ENCODE measurements at places on chromosomes 6 and 20. TPM values are rescaled to one million over a fixed set of nuclear protein-coding genes. Genes with fewer than 3 reads are reported as not detected.

NUS1 gene
- 29.4 TPM for total RNA-seq

MMP24 gene
- total RNA-seq = 0.16 TPM

TNF gene
- not detected for total RNA-seq

TTK gene
- 35.9 TPM for total RNA-seq

PRSS35 gene
- total RNA-seq = 3.5 TPM

RAD21L1 gene
- not detected for total RNA-seq

SLC22A16 gene
- total RNA-seq = not detected

SAMHD1 gene
- total RNA-seq = 41.8 TPM

CTCFL gene
- not detected for total RNA-seq

CST2 gene
- total RNA-seq = not detected

C20orf202 gene
- total RNA-seq = 0.09 TPM

HAO1 gene
- total RNA-seq = not detected

STMND1 gene
- not detected for total RNA-seq

PTPN1 gene
- 19.9 TPM for total RNA-seq

COL11A2 gene
- total RNA-seq = 0.74 TPM

PLEKHG1 gene
- 3.7 TPM for total RNA-seq

OR2H2 gene
- total RNA-seq = not detected

PDRG1 gene
- 3.8 TPM for total RNA-seq

CFAP206 gene
- 0.27 TPM for total RNA-seq

PGC gene
- not detected for total RNA-seq

PHACTR1 gene
- 0.49 TPM for total RNA-seq

PMEPA1 gene
- total RNA-seq = 1.4 TPM

DLK2 gene
- total RNA-seq = 0.36 TPM

DYNLT2 gene
- 2.0 TPM for total RNA-seq

OOEP gene
- total RNA-seq = not detected

GSTA5 gene
- not detected for total RNA-seq

TRAPPC3L gene
- not detected for total RNA-seq

CLPSL1 gene
- not detected for total RNA-seq

RHAG gene
- total RNA-seq = not detected

MOG gene
- total RNA-seq = not detected

VNN1 gene
- 0.33 TPM for total RNA-seq

DZANK1 gene
- total RNA-seq = 1.5 TPM

TMC2 gene
- not detected for total RNA-seq

BRD2 gene
- 157 TPM for total RNA-seq

RAET1L gene
- total RNA-seq = not detected

MAK gene
- total RNA-seq = not detected

TCP11 gene
- total RNA-seq = not detected

PGBD1 gene
- 7.7 TPM for total RNA-seq

ACSS2 gene
- total RNA-seq = 32.3 TPM

CRNKL1 gene
- 109 TPM for total RNA-seq

RNF182 gene
- 2.9 TPM for total RNA-seq

RAB23 gene
- total RNA-seq = 21.4 TPM

C6orf163 gene
- total RNA-seq = 3.9 TPM

ZSCAN31 gene
- 31.2 TPM for total RNA-seq

KCNK16 gene
- not detected for total RNA-seq

C4B gene
- 4.1 TPM for total RNA-seq

ECT2L gene
- under 0.01 TPM for total RNA-seq

SLC17A1 gene
- not detected for total RNA-seq

FAM110A gene
- 5.4 TPM for total RNA-seq

Data from fibroblast of the aortic adventitia (primary cell).